ENCODE measurements at places on chromosomes 5 and 9. TPM values are rescaled to one million over a fixed set of nuclear protein-coding genes. Genes with fewer than 3 reads are reported as not detected.

Gene IFNA2
- not detected for total RNA-seq

Gene PCDHB9
- total RNA-seq: 4.9 TPM

Gene OCLN
- 3.7 TPM for total RNA-seq

Gene C7
- total RNA-seq: 8.2 TPM

Gene ADRA1B
- total RNA-seq: 1.2 TPM

Gene JAKMIP2
- total RNA-seq: 56.3 TPM

All from frontal cortex (tissue), 4 donors.